Fibroblast of skin of scalp (primary cell): ENCODE measurements at places on chromosomes 3 and 15.

DNA sequence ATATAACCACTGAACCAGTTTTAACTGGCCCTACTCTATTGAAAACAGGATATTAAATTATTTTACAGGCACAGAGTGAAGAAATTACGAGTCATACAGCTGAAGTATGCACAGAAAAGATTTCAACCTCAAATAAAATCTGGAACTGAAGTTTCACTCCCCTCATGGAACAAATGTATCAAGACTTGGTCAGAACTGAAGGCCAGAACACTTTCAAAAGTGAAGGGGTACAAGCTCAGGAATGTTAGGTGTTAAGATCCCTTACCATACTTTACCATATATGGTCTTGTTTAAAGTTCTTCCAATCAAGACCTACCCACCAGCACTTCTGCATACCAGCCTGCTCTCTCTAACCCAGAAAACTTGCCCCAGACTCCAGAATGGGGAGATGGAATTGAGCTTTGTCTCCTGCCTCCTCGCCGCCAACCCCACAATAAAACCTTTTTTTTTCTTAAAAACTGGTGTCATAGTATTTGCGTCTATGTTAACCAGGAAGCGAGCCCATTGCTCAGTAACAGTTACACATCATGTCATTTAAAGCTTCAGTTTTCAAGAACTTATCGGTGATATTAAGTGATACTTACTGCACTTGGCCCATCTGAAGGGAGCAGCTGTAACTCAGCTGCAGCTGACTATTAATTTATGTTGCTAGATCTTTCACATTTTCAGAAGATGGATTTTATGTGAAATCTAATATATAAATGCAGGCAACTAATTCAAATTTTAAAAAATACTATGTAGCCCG, 59.9 kb downstream of the OXSM start:
- peak; percentile 50 for DNase-seq

DNA sequence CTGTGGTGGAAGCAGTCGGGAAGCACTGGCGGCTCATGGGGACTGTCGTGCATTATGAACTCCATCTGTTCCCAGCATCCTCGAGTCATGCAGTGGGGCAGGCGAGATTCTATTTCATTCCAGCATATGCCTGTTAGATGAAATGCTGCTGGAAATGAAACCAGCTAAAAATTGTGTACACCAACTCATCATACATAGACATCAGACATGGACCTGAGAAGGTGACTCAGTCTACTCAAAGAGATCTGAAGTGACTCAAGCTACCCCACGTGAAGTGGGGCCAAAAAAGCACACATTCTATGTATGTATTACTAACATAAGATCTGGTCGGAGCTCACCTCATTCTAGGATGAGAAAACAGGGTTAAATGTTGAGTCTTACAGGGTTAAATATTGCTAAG, 47.5 kb upstream of the FAM98B start:
- DNase-seq = peak; percentile 18

DNA sequence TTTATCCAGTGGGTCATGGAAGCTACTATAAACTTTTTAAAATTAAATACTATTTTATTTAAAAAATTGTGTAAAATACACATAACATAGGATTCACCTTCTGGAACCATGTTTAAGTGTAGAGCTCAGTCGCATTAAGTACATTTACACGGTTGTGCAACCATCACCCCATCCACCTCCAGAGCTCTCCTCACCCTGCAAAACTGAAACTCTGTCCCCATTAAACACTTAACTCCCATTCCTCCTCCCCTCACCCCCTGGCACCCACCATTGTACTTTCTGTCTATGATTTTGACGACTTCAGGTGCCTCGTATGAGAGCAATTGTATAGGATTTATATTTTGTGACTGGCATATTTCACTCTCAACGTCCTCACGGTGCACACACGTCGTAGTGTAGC, 70.7 kb downstream of the APBA2 start:
- no peak for DNase-seq

GRCh38 chr15:42736178-42736792, 643 bp downstream of the CDAN1 start:
- DNase-seq = peak; percentile 8
